ENCODE measurements at places on chromosomes 1 and 21. TPM values are rescaled to one million over a fixed set of nuclear protein-coding genes. Genes with fewer than 3 reads are reported as not detected.

The SPATA1 gene
- total RNA-seq: not detected

The DPT gene
- 1.6 TPM for total RNA-seq

The PPM1J gene
- total RNA-seq: 0.90 TPM

The FCMR gene
- total RNA-seq: 1.8 TPM

The C1orf232 gene
- total RNA-seq: not detected

The PLPP3 gene
- total RNA-seq: 167 TPM

The B3GALT2 gene
- 0.49 TPM for total RNA-seq

The KRTAP8-1 gene
- total RNA-seq: not detected

The ZNF281 gene
- total RNA-seq: 11.3 TPM

The CYP4X1 gene
- total RNA-seq: 16.0 TPM

Measured in cardiac atrium fibroblast (primary cell).